ENCODE measurements at places on chromosomes 1 and 21. TPM values are rescaled to one million over a fixed set of nuclear protein-coding genes. Genes with fewer than 3 reads are reported as not detected.

Gene AGO4
- 11.3 TPM for total RNA-seq

Gene STMN1
- 295 TPM for total RNA-seq

Gene MPL
- total RNA-seq = 0.09 TPM

Gene RASAL2
- 11.5 TPM for total RNA-seq

Gene AUNIP
- total RNA-seq = 1.1 TPM

Gene ST6GALNAC3
- 9.0 TPM for total RNA-seq

Gene SAMSN1
- total RNA-seq = 2.2 TPM

Gene CLCA4
- total RNA-seq = not detected

Gene NBPF11
- total RNA-seq = 13.5 TPM

GRCh38 chr1:14842891-14843290 lies 244.4 kb downstream of the KAZN start:
- no peak overlapping the region for H3K27ac ChIP-seq
- H3K4me3 ChIP-seq = no peak overlapping the region
- no peak for DNase-seq
- no peaks in the 10 kb centered on the region for H3K36me3 ChIP-seq
- H3K27me3 ChIP-seq = no peaks in the 10 kb centered on the region

DNA sequence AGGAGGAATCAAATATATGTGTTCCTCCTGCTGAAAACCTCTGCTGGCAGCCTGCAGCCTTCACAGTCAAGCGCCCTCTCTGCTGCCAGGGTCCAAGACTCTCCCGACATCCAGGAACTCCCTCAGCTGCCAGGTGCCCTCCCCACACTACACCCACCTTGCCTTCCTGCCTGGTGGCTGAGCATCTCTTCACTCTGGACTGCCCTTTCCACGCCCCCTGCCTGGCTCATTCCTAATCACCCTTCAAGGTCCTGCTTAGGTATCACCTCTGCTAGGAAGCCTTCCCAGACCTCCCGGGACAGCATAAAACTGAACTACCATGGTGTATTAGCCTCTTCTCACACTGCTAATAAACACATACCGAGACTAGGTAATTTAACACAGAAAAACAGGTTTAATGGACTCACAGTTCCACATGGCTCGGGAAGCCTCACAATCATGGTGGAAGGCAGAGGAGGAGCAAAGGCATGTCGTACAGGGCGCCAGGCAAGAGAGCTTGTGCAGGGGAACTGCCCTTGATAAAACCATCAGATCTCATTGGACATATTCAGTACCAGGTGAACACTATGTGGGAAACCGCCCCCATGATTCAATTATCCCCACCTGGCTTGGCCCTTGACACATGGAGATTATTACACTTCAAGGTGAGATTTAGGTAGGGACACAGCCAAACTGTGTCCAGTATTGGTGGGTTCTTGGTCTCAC lies 15.3 kb downstream of the LDLRAD1 start:
- no peak overlapping the region for H3K4me3 ChIP-seq
- no peak for DNase-seq
- H3K27ac ChIP-seq = no peak overlapping the region
- H3K36me3 ChIP-seq = no peaks in the 10 kb centered on the region

- peaks cover 39% of the 10 kb centered on the region for H3K36me3 ChIP-seq
- H3K27ac ChIP-seq = no peak overlapping the region
- no peaks in the 10 kb centered on the region for H3K27me3 ChIP-seq
- H3K4me1 ChIP-seq = no peaks in the 10 kb centered on the region
These were observed 13.9 kb downstream of the COX20 start for GRCh38 chr1:244849189-244849866.

DNA sequence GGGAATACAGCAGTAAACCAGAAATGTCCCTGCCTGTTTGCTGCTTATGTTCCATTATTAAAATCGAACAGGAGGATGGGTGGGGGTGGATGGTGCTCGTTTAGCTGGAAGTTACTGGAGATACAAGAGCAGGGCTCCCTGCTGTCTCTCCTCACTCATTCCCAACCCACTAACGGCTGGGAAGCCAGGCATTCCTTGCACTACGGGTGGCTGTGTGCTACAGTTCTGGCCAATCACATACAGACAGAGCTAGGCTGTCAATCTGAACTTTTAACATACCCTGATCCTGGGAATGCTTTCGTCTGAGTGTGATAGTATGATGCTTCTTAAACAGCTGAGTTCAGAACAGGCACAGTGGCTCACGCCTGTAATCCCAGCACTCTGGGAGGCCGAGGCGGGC lies 7.0 kb downstream of the SIPA1L2 start:
- no peaks in the 10 kb centered on the region for H3K36me3 ChIP-seq
- peak; percentile 30 for DNase-seq
- no peaks in the 10 kb centered on the region for H3K27me3 ChIP-seq

DNA sequence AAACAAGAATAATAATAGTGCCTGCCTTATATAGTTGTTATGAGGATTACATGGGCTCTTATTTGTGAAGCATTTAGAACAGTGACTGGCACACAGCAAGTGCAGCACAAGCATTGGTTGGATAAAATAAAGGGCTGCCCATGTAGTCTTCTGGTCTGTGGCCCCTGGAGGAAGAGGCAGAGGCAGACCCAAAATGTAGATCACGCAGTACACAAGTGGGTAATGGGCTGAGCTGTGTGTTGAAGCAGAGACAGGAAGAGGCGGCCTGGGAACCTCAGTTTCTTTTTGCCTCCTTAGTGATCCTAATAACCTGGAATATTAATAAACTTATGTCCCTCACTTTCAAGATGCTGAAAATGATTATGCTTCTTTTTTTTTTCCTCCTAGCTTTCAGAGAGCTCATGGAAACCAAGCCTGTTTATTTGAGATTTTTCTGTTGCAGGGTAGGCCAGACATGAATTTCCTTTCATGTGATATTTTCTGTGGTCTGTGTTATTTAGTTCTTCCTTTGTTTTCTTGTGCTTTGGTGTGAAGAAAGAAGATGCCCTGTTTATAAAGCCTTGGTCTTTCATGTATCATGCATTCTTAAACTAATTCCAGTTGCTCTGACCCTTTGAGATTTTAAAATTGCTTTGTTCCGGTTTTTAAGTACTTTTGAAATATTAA lies 42.5 kb downstream of the LRRC8D start:
- H3K27ac ChIP-seq = no peak overlapping the region
- H3K36me3 ChIP-seq = no peaks in the 10 kb centered on the region
- no peaks in the 10 kb centered on the region for H3K27me3 ChIP-seq
- no peak overlapping the region for H3K4me3 ChIP-seq
- no peak for DNase-seq

- H3K27ac ChIP-seq = no peak overlapping the region
- H3K36me3 ChIP-seq = no peaks in the 10 kb centered on the region
- H3K27me3 ChIP-seq = no peaks in the 10 kb centered on the region
- H3K4me1 ChIP-seq = no peaks in the 10 kb centered on the region
These were observed 57.6 kb downstream of the DNM3 start for GRCh38 chr1:171898941-171899340.

DNA sequence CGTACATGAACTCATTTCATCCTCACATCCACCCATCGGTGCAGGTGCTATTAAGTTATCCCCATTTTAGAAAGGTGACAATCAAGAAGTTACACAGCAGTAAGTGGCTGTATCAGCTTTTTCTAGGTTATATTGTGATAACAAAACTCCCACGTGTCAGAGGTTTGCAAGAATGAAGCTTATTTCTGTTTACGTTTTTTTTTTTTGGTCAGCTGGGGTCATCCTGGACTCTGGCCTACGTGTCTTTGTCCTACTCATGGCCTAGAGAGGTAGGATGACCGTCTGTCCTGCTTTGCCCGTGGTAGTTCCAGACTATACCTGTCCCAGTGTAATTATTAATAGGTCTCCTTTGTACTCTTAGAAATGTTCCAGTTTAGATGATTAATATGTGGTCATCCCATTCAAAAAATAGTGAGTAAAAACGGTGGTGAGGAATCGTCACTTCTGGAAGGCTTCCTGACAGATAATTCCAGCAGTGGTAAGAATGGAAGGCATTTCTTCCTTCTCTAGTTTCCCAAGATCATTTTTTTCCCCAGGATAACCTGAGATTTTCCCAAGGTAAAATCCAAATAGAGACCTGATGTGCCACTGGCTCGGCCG lies 64.2 kb upstream of the KIF26B start:
- H3K4me1 ChIP-seq = no peaks in the 10 kb centered on the region
- H3K36me3 ChIP-seq = peaks cover 9% of the 10 kb centered on the region
- no peak for DNase-seq

- H3K4me1 ChIP-seq = peaks cover 22% of the 10 kb centered on the region
- H3K4me3 ChIP-seq = no peak overlapping the region
- peaks cover 42% of the 10 kb centered on the region for H3K36me3 ChIP-seq
- H3K27me3 ChIP-seq = no peaks in the 10 kb centered on the region
- no peak for DNase-seq
- H3K27ac ChIP-seq = no peak overlapping the region
These were observed 17.2 kb downstream of the CSRP1 start for GRCh38 chr1:201489643-201490261.

GRCh38 chr1:216722821-216723220 lies 408 bp downstream of the ESRRG start:
- peaks cover 2% of the 10 kb centered on the region for H3K4me1 ChIP-seq
- no peak for DNase-seq
- H3K27ac ChIP-seq = peak overlapping the region; percentile 42

- no peak overlapping the region for H3K4me3 ChIP-seq
- DNase-seq = no peak
- H3K4me1 ChIP-seq = peaks cover 11% of the 10 kb centered on the region
- H3K27ac ChIP-seq = no peak overlapping the region
- H3K36me3 ChIP-seq = no peaks in the 10 kb centered on the region
These were observed 83.5 kb downstream of the SYF2 start for GRCh38 chr1:25148673-25149300.

GRCh38 chr1:209577346-209577745 lies 6.2 kb upstream of the CAMK1G start:
- no peaks in the 10 kb centered on the region for H3K36me3 ChIP-seq
- no peaks in the 10 kb centered on the region for H3K4me1 ChIP-seq
- H3K4me3 ChIP-seq = no peak overlapping the region
- peaks cover 11% of the 10 kb centered on the region for H3K27me3 ChIP-seq
- no peak for DNase-seq

DNA sequence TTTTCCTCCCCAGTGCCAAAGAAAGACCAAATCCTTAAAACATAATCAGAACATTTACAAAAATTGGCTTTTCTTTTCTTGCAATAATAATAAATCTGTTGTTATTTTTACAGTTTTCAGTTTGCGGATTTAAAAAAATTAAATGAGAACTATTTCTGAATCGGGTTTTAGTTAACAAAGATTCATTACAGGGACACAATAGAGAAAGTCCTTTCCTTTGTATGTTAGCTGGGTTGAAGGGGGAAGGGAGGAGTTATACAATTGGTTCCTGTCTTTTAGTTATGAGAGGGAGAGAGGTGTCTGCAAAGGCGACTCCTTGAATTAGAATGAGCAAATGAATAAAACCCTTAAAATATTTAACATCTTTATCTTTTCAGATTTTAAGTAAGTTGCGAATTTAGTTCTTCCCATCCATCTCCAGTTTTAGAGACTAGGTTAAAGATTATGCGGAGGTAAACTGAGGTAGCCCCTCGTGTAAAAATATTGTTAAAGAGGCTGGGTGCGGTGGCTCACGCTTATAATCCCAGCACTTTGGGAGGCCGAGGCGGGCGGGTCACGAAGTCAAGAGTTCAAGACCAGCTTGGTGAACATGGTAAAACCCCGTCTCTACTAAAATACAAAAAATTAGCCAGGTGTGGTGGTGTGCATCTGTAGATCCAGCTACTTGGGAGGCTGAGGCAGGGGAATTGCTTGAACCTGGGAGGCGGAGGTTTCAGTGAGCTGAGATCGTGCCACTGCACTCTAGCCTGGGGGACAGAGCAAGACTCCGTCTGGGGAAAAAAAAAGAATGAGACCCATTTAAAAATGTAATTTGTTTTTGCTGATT lies 3.9 kb downstream of the SPEN start:
- no peaks in the 10 kb centered on the region for H3K36me3 ChIP-seq
- DNase-seq = no peak
- peak overlapping the region; percentile 98 for H3K27ac ChIP-seq
- H3K4me1 ChIP-seq = peaks cover 18% of the 10 kb centered on the region

DNA sequence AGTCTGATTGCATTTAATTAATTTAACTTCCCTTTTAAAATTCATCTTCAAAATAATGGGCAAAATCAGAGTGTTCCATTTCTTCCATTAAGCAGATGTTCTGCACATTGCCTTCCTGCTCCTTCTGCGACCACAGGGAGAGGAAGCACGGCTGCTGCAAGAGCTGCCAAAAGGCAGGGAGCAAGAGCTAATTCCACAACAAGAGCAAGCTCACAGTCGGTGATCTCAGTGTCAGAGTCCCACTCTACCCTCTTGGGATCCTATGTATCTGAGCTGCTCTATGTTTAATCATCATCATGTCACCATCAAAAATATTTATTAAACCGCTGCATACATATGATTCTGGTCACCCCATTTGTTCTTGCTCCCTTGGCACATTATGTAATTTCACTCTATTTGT lies 255.3 kb upstream of the CAMK1G start:
- H3K27me3 ChIP-seq = peaks cover 2% of the 10 kb centered on the region
- no peak overlapping the region for H3K4me3 ChIP-seq
- peak; percentile 79 for DNase-seq
- no peaks in the 10 kb centered on the region for H3K36me3 ChIP-seq

DNA sequence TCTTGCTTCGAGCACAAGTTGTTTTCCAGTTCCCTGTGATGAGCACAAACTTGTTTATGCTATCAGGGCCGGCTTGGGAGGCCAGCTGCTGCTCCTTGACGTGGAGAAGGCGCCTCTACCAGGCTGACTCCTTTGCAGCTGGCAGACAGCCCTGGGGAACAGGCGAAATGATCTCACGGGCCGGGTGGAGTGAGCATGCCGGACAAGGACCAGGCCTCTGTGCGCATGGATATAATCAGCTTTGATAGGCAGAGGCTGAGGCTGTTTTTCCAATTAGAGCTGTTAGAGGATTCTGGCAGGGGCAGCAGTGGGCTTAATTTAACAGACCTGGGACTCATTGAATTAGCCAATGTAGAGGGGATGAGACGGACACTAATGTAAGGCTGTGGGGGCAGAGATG lies 38.9 kb downstream of the FAM163A start:
- H3K36me3 ChIP-seq = no peaks in the 10 kb centered on the region
- peaks cover 3% of the 10 kb centered on the region for H3K4me1 ChIP-seq
- H3K4me3 ChIP-seq = no peak overlapping the region
- H3K27me3 ChIP-seq = no peaks in the 10 kb centered on the region
- H3K27ac ChIP-seq = no peak overlapping the region

- no peaks in the 10 kb centered on the region for H3K36me3 ChIP-seq
- H3K27ac ChIP-seq = no peak overlapping the region
- DNase-seq = peak; percentile 42
- no peak overlapping the region for H3K4me3 ChIP-seq
- peaks cover 14% of the 10 kb centered on the region for H3K4me1 ChIP-seq
These were observed 48.5 kb upstream of the PBX1 start for GRCh38 chr1:164510435-164510834.

DNA sequence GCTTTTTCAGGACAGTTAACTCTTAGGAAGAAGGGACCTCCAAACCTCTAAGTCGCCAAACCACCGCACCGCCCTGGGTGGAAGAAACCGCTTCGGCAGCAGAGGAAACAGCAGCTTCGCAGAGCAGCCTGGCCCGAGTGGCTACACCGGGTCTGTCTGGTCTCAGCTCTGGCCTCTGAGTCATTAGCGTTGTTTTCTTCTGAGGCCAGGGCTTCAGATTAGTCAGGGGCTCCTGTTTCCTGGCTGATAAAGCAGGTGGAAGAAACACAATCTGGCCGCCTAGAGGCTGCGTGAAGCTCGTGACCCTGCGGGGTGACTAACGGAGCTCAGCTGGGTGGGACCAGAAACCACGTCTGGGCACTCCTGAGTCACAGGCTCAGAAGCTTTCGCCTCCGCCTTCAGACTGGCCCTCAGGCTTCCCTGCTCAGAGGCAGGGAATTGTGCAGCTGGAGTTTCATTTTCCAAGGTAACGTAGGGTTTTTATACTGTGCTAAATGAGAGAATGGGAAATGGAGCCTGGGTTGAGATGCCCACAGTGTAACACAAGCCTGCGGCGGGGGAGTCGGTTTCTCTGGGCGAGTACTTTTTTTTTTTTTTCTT lies 44.9 kb downstream of the CHAF1B start:
- no peaks in the 10 kb centered on the region for H3K36me3 ChIP-seq
- no peaks in the 10 kb centered on the region for H3K27me3 ChIP-seq
- H3K27ac ChIP-seq = peak overlapping the region; percentile 82
- peak; percentile 82 for DNase-seq
- peak overlapping the region; percentile 5 for H3K4me3 ChIP-seq
